Stimulated activated CD8-positive, alpha-beta memory T cell treated with anti-CD3 and anti-CD28 coated beads, Interleukin-4, amount 100 ng/mL, for 1 hour (primary cell): ENCODE measurements at places on chromosomes 4 and X.

- DNase-seq: no peak
Measured at GRCh38 chr4:15779306-15779705, 1.2 kb downstream of the CD38 start.

- no peak for DNase-seq
Measured at GRCh38 chr4:126268106-126268505, 953.4 kb downstream of the FAT4 start.

DNA sequence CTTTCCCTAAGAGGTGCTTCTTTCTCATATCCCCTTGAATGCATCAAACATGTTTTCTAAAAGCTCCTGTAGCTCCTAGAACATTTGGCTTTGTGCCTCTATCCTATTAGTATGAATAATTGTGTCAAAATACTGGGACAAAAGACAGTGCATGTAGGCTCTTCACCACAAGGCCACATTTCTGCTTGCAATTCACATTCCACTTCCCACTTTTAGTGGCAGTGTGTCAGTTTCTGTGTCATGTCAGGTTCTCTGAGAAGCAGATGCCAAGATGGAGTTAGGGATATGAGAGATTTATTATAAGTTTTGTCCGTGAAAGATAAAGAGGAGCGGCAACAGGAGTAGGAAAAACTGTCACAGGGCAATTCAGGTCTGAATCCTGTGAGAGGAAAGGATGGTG lies 61.3 kb upstream of the GPRIN3 start:
- DNase-seq: no peak

DNA sequence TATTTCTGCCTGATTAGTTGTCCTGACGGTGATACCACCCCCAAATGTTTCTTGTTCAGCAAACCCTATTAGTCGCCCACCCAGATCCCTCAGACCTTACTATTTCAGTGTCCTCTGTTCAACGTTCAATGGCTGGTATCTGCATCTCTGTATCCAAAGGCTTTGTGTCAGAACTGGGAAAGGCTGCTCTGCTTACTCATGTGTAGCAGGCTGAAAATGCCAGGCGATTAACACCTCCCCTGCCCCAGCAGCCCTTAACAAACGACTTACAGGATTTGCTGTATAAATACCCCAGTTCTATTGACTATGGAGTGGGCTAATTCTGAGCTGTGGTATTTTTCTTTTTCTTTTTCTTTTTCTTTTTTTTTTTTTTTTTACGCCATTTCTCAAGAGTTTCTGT lies 415.0 kb downstream of the ZNF674 start:
- DNase-seq: no peak

DNA sequence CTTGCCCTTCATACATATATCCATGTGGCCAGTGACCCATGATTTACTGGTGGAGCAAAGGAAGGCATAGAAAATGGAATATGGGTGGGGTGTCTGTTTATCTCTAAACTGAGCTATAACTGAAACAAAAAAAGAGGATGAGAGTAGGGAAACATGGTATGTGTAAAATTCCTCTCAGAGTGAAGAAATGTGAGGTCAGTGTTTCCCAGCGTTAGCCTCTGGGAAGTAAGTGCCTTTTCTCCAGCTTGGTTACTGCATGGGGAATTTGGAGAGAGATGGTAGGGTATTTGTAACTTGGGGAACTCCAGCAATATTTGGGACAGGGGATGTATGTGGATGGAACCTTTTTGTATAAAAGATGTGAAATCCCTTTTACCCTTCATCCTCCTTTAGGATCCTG lies 89.4 kb downstream of the AFF1 start:
- DNase-seq: no peak

DNA sequence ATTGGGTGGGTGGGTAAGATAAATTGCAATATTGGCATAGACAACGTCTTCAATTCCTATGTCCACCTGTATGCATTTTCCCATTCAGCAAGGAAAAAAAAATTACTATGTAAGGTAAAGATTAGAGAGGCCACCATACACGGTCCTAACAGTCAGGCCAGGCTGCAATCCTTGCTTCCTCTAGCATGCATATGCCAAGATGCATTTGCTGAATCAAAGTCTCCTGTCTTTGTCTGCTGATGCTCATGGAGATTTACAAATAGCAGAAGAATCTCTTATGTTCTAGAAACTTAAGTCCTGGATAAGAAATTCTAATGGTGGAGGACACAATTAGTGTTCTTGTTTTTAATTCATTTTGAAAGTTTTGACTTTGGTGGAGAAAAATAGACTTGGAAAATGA lies 206.8 kb downstream of the PDGFC start:
- no peak for DNase-seq

- DNase-seq: no peak
Measured at GRCh38 chr4:189779281-189779980, 161.2 kb upstream of the FRG1 start.

- no peak for DNase-seq
Measured at GRCh38 chr4:73984736-73985527, 3.1 kb downstream of the PPBP start.

GRCh38 chr4:7801641-7802040 lies 138.0 kb downstream of the AFAP1 start:
- DNase-seq: no peak

GRCh38 chr4:171644430-171645057 lies 168.7 kb upstream of the GALNTL6 start:
- DNase-seq: no peak

GRCh38 chrX:119790977-119791436 lies 423 bp downstream of the RPL39 start:
- peak; percentile 0 for DNase-seq

- DNase-seq: no peak
Measured at GRCh38 chr4:116668190-116668589, 417.2 kb downstream of the TRAM1L1 start.

- no peak for DNase-seq
Measured at GRCh38 chrX:81316163-81316562, 114.3 kb downstream of the SH3BGRL start.

DNA sequence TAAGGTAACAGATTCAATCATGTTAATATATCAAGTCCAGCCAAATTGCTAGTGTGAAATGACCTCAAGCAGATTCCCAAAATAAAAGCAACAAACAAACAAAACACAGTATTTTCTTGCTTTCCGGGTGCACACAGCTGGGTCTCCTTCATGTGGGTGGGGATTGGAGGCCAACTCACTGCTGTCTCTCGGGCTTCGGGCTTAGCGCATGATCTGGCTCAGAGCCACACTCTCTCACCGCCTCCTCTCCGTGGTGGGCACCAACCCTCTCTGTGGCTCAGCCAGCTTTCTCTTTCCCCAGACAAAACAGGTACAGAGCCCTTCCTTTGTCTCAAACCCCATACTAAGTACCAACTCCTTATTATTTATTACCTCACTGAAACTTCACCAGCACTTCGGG lies 2.9 kb upstream of the REELD1 start:
- DNase-seq: no peak

DNA sequence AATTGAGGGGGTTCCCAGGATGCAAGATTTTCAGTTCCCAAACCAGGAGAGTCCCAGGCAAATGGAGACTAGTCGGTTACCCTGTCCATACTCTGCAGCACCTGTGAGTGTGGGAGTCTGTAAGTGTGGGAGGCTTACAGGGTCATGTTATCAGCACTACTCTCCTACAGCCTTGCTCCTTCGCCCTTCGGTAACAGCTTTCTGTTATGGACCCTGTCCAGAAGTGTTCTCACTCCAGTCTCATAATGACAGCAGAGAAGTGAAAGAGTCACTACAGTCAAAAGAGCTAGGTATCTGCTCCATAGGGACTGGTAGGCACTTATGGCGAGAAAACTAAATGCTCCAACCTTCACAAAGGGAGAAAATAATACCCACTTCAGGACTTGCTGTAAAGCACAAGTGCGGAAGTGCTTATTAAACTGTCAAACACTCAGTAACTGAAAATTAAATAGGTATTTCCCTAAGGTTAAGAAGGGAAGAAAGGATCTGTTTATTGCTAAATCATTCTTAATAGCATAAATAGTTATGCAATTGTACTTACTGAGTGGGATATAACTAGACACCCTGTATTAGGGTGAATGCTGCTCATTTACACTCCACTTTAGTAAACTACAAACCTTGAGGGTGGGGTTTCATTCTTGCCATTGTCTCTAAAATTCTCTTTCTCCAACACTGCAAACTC lies 2.7 kb upstream of the ADH7 start:
- no peak for DNase-seq

DNA sequence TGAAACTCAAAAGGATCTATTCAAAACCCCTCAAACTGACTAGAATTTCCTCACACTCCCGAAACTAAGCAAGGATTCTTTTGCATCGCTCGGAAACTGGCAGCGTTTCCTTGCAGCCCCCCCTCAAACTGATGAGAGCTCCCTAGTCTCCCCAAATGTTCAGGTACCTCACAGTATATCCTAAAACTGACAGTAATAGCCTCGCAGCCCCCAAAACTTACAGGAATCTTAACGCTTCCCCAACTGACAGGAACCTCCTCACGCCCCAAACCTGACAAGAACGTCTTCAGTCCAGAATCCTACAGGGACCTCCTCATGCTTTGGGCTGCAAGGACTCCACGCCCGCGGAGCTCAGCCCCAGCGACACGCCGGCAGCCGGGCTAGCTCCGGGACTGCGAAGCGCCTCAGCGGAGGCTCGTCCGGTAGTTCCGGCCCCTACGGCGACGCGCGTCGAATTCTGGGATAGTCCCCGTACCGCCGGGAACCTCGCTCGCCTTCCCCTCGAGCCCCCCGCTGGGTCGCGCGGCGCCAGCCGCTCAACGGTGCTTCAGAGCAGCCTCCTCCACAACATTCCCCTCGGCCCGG lies 640 bp downstream of the PHF8 start:
- DNase-seq: no peak

DNA sequence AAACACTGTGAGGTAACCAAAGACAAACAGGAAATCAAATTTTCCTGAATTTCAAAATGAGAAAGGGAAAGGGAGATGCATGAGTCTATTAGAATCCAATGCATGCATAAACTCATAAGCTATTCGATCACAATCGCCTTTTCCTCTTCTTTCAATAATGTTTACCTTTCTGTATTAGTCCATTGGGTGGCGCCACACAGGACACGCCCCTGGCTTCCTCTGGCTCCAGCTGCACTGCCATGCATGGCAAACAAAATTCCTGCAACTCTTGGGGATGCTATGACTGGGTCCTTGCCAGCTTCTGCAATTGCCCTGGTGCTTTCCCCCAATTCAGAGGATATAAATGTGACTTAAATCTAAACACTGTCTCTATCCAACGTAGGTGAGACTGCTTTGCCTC lies 424.5 kb upstream of the PCDH7 start:
- DNase-seq: no peak
